Fibroblast of skin of left biceps (primary cell): ENCODE measurements at places on chromosomes 12 and 14.
A peak's percentile ranks its signal among the peaks of the same experiment; 100 is the strongest.

GRCh38 chr14:52018252-52018651, 28.9 kb downstream of the RTRAF start:
- no peak for DNase-seq

DNA sequence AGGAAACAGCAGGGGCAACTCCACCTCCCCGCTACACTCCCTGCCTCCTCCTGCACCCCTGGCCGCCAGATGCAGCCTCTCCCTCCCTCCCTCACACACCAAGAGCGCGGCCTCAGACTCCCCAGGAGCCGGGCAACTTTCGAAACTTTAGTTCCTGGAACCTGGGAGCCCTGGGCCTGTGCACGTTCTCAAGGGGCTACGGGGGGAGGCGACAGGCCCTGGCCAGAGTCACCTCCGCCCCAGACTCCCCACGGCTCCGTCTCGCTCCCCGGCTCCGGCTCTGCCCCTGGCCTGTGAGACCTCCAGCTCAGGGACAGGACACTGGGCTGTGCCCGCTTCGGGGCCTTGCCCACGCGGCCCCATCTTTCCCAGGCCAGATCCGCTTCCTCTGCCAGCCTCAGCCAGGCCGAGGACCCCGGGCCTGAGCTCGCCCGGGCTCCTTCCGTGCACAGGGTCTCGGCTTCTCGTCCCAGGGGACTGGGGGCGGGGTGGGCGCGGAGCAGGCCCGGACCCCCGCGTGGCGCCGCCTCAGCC, 5.5 kb downstream of the AMN start:
- no peak for DNase-seq

- DNase-seq: no peak
Observed at GRCh38 chr12:126558810-126559209, 1493.6 kb downstream of the AACS start.

- DNase-seq: no peak
Observed at GRCh38 chr12:22729431-22729956, 104.5 kb downstream of the ETNK1 start.

- no peak for DNase-seq
Observed at GRCh38 chr12:3544296-3544965, 53.4 kb downstream of the PRMT8 start.

DNA sequence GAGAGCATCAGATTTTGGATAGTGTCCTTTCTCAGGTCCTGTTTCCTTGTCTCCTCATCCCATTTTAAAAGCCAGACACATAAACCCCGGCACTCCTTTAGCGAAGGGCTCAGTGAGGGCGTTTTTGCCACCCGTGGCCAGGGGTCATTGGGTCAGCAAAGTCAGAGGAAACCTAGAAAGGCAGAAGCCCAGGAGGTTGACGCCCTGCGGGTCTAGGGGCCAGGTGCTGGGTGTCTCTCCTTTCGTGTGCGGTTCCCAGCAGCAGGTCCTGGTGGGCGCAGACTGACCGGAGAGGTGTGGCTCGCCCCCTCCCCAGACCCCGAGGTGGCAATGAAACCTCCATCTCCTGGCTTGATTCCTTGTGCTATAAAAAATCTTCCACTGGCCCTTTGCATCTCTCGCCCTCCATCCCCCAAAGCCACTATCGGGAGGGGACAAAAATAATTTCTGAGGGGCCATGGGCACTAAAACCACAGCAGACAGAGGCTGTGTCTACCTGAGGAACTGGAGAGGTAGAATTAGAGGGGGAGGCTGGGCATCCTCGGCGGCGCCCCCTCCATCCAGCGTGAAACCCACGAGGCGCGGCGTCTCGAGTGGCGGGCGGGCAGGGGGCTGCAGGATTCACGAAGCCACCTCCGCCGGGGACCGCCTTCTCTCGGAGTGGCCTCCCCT, 858 bp upstream of the FRMD6 start:
- no peak for DNase-seq

DNA sequence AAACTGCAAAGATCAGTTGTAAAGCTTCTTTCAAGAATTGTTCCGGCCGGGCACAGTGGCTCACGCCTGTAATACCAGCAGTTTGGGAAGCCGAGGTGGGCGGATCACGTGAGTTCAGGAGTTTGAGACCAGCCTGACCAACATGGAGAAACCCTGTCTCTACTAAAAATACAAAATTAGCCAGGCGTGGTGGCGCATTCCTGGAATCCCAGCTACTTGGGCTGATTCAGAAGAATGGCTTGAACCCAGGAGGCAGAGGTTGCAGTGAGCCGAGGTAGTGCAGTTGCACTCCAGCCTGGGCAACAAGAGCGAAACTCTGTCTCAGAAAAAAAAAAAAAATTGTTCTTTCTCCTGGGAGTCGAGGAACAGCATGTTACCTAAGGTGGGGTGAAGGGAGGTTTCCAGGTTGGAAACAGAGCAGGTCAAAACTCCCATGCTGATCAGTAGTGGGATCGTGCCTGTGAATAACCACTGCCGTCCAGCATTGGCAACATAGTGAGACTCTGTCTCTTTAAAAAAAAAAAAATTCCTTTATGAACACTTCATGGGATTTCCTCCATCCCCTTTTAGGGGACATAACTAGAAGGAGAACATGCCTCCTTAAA, 13.9 kb downstream of the FBXO34 start:
- no peak for DNase-seq

GRCh38 chr14:64337888-64338615, 43.9 kb upstream of the ESR2 start:
- DNase-seq: peak; percentile 6

GRCh38 chr12:11596141-11596540, 53.3 kb upstream of the ETV6 start:
- no peak for DNase-seq

GRCh38 chr14:99062216-99062615, 209.8 kb downstream of the BCL11B start:
- no peak for DNase-seq

GRCh38 chr14:78446807-78447206, 276.6 kb downstream of the NRXN3 start:
- no peak for DNase-seq

DNA sequence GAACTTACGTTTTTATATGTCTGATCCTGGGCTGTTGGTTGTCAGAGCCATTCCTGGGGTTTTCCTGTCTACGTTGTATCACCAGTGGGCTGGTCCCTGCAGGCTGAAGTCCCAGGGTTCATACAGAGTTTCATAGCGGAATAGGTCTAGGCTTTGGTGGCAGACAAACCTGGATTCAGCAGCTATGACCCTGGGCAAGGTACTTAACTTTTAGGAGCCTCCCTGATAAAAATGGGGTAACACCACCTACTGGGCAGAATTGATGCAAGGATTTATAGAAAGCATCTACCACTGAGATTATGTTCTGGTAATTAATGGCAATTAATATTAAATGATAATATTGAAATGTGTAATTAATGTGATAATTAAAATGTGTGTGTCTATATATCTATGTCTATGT, 141.2 kb downstream of the SYNE2 start:
- DNase-seq: no peak

DNA sequence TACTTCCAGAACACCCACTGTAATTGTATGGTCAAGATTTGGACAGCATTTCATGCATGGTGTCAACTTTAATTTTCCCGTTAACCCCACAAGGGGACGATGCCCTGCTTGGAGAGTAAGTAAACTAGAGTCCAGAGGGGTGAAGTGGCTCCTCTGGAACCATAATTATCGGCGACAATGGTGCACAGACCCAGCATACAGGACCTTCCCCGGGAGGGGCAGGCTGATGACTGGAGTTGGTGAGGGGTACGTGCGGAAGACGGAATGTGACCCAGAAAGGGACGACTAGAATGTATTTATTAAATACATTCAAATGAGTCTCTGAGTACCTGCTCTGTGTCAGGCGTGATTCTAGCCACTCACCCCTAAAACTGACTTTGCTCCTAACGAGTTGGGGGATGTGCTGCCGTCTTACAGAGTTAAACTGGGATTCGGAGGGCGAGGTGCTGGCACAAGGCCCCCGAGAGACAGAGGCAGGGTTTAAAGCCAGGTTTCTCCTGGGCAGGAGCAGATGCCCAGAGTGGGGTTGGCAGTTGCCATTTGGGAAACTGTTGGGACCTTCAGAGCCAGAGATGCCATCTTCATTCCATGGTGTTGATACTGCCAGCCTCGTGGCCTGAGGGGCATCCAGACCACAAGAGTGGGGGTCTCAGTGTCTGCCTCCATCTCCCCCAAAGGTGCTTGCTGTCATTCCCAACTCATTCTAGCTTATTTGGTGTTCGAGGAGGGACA, 10.9 kb downstream of the RTL1 start:
- no peak for DNase-seq

GRCh38 chr14:68131907-68132306, 312.3 kb downstream of the RAD51B start:
- DNase-seq: no peak

- no peak for DNase-seq
Observed at GRCh38 chr12:124376435-124376834, 81.5 kb downstream of the RFLNA start.

GRCh38 chr14:71444030-71444822, 488.0 kb upstream of the RGS6 start:
- no peak for DNase-seq

DNA sequence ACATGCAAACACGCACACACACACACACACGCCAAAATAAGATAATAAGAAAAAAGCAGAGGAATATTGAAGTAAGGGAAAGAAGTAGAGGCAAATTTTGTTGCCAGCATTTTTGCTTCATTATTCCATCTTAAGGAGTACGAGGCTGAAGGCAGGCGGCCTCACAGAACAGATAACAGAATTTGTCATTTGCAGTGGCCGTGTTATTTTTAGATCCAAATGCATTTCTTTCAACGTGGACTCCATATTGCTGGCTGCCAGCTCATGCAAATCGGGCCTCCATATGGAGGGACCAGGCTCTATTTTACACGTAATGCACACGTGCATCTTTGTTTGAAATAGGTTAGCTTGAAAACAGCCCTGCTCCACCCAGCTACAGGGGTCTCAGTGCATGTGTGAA, 172.9 kb downstream of the RBM19 start:
- DNase-seq: no peak

DNA sequence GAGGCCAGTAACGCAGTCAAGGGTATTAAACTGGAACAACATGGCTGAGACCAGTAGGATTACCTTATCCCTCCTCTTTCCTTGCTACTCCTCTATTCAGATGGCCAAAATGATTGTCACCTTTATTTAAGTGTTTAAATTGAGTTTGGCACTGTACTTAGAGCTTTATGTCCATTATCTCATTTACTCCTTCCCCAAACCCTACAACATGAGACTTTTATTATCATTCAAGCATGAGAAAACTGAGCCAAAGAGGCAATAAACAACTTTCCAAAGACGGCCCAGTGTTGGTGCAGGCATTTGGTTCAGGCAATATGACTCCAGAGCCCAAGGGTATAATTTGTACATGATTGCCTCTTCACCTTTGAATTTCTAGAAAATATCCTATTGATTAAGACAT, 370.9 kb upstream of the KITLG start:
- DNase-seq: no peak

DNA sequence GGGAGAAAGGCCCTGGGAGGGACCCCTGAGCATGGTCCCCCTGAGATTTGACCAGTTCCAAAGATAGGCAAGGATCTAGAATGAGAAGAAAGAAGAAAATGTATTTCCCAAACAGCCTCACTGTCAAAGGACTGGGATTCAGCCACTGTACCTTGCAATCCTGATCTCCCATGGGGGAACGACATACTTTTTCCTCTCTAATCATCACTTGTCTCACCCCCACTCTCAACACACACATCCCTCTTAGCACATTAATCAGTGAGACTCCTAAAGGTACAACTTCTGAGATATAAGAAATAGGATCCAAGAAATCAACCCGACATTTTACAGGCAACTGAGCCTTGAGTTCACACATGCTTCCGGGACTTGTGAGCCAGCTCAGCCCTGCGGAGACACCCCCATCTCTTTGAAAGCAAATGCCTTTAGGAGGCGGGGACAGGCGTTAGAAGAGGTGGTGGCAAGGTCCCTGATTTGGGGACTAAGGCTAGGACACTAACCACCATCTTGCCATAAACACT, 1.4 kb downstream of the MAP3K9 start:
- no peak for DNase-seq

GRCh38 chr14:80206351-80207080, 4.8 kb downstream of the DIO2 start:
- DNase-seq: no peak

GRCh38 chr12:48340943-48341342, 9.8 kb downstream of the ZNF641 start:
- no peak for DNase-seq

GRCh38 chr12:3405821-3406220, 85.2 kb upstream of the PRMT8 start:
- no peak for DNase-seq

- DNase-seq: no peak
Observed at GRCh38 chr14:65461730-65462129, 49.2 kb downstream of the FUT8 start.

- no peak for DNase-seq
Observed at GRCh38 chr14:34013721-34014060, 62.8 kb upstream of the EGLN3 start.

- DNase-seq: no peak
Observed at GRCh38 chr12:65100140-65100539, 21.0 kb downstream of the WIF1 start.

GRCh38 chr14:39038542-39038941, 64.5 kb downstream of the SEC23A start:
- DNase-seq: no peak

DNA sequence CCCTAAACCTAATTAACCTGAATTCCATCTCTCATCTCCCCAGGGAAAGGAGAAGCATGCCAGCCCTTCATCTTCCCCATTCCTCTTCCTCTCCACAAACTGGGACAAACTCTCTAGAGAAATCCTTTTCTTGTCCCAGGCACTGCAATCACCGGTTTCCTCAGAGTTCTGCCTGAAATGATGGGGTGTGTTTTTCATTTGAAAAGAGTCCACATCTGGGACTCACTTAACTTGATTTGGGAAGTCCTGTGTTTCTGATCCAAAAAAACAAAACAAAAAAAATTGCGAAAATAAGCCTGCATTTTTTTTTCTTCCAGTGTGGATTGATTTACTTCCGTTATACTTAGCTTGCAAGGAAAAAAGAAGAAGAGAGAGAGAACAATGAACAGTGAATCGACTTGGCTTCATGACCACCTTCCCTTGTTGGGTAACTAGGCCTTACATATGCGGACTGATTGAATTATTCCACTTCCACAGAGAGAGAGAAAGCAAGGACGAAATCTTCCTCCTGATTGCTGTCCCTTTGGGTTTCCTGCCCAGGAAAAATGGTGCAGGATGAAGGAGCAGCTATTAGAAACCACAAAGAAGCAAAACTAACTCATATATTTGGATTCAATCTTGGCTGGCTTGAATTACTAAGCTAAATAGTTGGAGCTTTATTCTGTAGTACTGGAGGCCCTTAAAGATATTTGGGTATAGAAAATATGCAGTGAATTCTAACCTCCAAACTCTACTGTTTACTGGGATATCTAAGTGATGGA, 506.2 kb upstream of the TBX3 start:
- peak; percentile 18 for DNase-seq

- peak; percentile 49 for DNase-seq
Observed at GRCh38 chr14:50520947-50521815, 11.2 kb downstream of the MAP4K5 start.

DNA sequence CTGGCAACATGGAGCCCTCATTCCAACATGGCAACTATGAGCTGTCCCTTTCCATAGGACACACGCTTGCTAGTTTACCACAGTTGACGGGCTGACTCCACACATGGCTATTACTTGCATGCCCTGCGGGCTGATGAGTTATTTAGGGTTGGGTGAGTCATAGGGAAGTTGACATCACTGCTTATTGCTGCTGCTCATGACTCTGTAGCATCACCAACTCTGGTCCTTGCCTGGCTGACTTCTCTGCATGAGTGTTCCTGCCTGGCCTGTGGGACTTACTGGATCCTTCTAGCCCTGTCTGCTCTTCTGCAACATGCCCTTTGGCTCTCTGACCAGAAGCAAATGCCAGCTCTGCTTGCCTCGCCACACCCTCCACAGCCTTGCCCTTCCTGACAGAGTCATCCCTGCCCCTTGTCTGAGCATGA, 199.5 kb downstream of the ANO6 start:
- peak; percentile 86 for DNase-seq

GRCh38 chr12:106651552-106651951, 68.7 kb downstream of the RFX4 start:
- DNase-seq: no peak
